Stimulated activated naive CD4-positive, alpha-beta T cell (primary cell): ENCODE measurements at places on chromosomes 5 and 9.

- no peak for DNase-seq
These were observed 12.5 kb downstream of the WNT8A start for GRCh38 chr5:138096363-138096762.

DNA sequence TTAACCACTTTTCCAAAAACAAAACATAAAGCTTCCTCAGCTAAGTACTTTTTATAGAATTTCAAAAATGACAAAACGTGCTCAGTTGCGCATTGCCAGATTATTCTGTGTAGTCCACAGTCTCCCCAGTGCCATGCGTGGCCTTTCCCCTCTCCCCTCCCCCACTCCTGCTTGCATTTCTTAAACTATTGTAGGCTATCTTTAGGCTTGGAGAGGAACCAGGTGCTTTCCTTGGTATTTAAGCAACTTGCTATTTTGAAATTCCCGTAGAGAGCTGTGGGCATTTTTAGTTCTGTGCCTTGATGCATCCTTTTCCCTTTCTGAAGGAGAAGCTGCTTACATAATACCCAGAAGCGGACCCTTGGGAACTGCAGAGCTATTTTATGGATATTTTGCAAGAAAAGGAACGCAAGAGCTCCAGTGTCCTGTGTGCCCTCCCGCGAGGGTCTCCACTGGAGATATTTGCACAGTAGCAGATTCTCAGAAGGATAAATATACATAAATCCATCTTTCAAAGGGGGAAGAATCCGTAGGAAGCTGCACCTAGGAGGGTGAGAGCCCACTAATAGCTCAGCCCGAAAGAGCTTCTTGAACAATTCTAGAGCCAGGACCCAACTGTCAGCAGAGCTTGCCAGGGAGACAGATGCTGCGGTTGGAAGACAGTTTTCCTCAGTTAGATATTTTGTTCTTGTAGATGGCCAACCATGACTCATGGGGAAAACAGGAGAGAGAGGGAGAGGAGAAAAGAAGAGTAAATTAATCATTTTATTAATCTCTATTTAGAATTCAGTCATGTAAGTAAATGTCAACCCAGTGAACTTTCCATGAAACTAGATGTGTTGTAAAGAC is 1298.3 kb upstream of the WWC1 start:
- no peak for DNase-seq

DNA sequence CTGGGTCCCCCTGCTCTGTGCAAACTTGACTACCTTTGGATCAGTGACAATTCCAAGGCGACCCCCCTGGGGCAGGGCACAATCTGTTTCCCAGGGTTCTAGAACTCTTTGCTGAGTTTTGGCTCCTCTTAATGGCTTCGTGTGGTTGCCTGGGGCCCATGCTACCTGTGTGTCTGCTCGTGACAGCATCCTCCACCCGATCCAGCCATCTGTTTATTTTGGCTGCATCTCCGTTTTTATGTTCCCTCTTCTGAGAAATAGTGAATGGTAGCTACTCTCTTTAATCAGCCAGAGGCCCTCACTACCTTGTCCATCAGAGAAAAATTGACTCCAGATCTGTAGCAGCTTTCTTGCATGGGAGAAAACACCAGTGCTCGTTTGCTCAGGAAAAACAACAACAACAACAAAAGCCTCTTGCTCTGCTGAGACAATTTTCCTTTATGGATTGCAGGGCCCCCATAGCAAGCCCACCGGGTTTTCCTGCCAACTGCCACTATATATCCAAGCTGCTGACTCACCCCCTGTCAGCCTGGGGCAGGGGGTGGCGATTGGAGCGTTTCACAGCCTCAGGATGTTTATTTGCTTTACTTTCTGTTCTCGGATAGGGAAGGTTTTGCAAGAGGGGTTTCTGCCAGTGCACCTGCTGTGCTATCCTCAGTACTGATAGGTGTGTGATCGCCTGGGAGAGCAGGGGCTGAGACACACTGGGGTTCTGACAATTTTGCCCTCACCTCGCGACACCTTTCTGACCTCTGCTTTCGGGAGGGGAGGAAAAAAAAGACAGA is 607.8 kb downstream of the BNC2 start:
- no peak for DNase-seq

GRCh38 chr9:90802386-90802985 is 867 bp downstream of the SYK start:
- DNase-seq: no peak

- no peak for DNase-seq
These were observed 539.2 kb downstream of the TLE1 start for GRCh38 chr9:81150016-81150625.

DNA sequence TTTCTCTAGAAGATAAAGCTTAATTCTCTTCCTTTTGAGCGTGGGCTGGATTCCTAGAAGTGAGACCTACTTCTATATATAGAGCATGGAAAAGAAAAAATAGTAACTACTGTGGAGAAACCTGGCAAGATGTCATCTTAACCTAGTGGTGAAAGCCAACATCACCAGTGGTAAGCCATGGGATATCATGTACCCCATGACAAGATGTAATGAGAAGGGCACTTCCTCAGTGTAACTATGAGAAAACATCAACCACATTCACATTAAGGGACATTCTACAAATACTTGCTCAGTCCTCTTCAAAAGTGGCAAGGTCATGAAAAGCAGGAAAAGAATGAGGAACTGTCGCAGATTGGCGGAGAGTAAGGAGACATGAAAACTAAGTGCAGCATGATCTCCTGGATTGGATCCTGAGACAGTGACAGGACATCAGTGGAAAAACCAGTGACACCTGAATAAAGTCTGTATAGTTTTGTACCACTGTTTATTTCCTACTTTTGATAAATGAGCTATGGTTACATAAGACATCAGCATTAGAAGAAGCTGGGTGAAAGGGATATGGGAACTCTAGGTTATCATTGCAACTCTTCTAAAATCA is 65.4 kb downstream of the PRRC1 start:
- DNase-seq: no peak
